ENCODE measurements at places on chromosomes 6 and 20. TPM values are rescaled to one million over a fixed set of nuclear protein-coding genes. Genes with fewer than 3 reads are reported as not detected.

GRCh38 chr6:169723991-169724493 is 258 bp downstream of the PHF10 start:
- no peak for DNase-seq

DNA sequence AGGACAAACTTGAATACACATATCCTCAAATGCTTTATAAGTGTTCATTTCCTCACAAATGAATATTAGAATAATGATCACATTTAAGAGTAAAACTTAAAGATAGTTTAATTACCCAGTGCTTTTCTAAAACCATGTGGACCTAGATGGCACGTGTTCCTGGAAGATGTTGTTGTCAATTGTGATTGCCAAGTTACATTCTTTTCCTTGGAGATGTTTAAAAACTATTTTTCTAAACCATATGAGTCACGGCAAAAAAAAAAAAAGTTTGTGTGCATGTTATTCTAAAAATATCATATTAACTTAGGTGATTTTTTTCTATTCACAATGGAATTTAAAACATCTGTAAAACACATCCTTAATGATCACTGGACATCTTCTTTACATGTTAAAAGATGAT is 51.1 kb downstream of the RCAN2 start:
- DNase-seq = no peak

DNA sequence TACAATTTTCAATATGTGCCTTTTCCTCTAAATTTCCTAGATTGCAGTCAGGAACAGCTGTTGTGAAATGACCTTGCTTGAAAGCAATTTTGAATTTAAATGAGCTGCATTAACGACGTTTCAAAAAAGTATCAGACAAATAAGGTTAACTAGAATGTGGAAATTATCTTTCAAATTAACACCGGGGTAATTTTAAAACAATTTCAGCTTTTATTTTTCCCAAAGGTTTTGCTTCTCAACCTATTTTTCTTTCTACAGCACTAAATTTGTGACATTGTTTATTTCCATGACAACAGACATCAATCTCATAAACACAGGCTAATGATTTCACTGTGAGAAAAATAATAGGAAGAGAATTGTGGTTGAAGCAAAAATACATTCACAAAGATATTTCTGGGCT is 38.5 kb downstream of the COL12A1 start:
- no peak for DNase-seq

GRCh38 chr6:161853657-161854056 is 579.8 kb upstream of the AGPAT4 start:
- DNase-seq = no peak

DNA sequence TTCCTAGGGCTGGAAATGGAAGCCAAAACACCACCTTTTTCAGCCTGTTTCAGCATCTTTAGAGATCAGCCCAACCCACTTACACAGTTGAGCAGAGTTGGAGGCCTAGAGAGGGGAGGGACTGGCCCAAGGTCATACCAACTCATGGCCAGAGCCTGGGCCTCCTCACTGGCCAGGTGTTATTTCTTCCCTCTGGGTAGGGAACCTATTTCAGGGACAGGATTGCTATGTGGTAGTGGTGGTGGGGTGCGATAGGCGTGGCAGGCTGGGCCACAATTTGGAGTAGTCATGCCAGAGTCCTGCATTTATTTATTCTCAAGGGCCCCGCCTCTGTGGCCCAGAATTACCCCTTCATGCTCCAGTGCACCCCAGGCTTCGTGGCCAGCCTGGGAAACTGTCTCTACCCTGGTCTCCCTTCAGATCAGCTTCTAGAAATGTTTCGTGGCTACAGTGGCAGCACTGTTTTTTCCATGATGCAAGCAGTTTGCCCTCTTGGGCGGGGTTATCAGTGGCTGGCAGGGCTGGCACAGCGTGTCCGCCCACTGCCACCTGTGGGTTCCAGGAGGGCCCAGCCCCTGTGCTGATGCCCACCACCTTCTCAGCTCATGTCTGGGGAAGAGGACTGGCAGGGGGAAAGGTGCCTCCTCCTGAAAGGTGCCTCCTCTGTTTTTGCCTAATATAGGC is 6.2 kb downstream of the VEGFA start:
- DNase-seq = no peak

GRCh38 chr20:905396-905961 is 10.7 kb downstream of the ANGPT4 start:
- DNase-seq = no peak

GRCh38 chr6:117399924-117400323 is 25.8 kb downstream of the ROS1 start:
- no peak for DNase-seq

- DNase-seq = no peak
Observed at GRCh38 chr20:45433316-45433715, 17.4 kb downstream of the PIGT start.

GRCh38 chr6:99612551-99613408 is 6.1 kb downstream of the PRDM13 start:
- no peak for DNase-seq

- DNase-seq = no peak
Observed at GRCh38 chr6:32738126-32738525, 3.1 kb upstream of the HLA-DQA2 start.

- no peak for DNase-seq
Observed at GRCh38 chr6:129740013-129740412, 30.0 kb upstream of the ARHGAP18 start.

DNA sequence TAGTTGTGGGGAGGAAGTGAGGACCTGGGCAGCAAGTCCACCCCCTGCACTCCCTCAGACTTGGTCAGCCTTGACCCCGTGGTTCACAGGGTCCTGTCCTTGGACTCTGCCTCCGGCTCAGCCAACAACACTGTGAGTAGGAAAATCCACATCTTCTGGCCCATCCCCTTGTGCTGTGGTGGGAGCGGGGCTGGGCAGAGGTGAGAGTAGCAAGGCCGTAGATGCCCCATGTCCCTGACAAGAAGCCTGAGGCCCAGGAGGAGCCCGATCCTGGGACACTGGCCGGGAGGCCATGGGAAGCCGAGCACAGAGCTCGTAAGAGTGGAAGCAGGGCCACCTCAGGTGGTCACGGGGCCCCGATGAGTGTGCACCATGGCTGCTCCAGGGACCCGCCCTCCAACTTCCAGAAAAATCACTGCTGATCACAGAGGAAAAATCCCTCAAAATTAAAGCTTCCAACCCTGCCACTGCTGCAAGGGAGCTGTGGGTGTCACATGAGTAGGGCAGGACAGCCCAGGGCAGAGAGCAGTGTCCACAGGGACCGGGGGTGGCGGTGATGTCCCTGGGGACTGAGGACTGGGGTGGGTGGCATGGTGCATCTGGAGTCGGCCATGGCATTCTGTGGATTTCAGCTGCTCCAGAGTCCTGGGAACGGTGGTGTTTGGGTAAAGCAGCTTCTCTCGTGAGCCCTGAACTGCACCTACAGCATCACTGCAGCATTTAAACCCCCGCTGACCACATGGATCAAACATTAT is 189.4 kb downstream of the DLL1 start:
- DNase-seq = no peak

DNA sequence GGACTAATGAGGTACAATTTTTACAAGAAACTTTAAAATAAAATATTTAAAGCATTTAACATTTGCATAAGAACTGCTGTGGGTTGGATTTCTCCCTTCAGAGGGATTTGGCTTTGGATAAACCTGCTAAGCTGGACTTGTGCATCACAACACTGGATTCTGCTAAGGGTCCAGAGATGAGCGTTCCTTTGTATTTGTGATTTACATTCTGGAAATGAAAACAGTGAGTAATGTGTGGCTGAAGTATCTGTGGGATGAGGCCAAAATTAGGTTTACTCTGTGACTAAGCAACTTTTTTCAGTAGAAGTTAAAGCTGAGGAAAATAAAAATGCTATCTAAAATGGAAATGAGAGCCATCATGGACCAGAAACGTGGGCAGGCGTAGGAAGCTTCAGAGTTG is 494.3 kb downstream of the EPM2A start:
- DNase-seq = no peak

- no peak for DNase-seq
Observed at GRCh38 chr6:121748376-121748775, 312.9 kb downstream of the GJA1 start.

- DNase-seq = no peak
Observed at GRCh38 chr6:109239160-109239559, 143.1 kb downstream of the CD164 start.

DNA sequence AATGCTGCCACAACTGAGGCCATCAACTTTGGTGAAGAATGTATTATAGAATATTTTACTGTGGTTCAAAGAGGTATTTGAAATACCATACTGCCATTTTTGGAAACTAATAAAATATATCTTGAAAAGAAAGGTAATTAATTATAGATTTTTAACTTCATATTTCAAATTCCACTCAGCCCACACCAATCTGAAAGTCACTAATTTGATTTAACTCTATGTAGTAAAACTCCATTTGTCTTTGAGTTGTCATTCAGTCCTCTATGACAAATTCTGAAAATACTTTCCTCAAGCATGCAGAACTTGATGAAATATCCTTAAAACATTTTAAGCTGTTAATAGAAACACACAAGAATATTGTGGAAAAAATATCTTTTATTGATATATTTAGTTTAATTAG is 1196.7 kb upstream of the CITED2 start:
- no peak for DNase-seq

- DNase-seq = no peak
Observed at GRCh38 chr20:48547664-48548063, 280.1 kb downstream of the PREX1 start.

- DNase-seq = peak; percentile 79
Observed at GRCh38 chr6:169340395-169340794, 86.7 kb upstream of the THBS2 start.

- no peak for DNase-seq
Observed at GRCh38 chr6:72414657-72415056, 207.2 kb upstream of the KCNQ5 start.

GRCh38 chr6:53233309-53233708 is 84.7 kb upstream of the GCM1 start:
- no peak for DNase-seq

DNA sequence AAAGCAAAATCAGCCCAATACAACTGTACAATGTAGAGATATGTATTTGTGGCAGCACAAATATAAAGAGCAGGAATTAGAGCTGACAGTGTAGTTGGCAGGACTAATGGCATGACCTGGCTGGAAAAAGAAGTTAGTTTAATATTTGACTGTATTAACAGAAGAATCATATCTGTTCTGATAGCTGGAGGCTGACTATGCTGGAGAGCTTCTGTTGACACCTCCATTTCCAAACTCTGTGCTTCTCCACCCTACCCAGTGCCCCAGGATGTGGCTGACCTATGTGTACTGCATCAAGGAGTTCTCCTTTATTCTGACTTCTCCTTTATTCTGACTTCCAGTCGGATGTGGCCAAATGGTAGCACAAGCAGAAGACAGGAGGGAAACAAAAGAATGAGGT is 299.3 kb downstream of the PKHD1 start:
- DNase-seq = no peak

- DNase-seq = no peak
Observed at GRCh38 chr6:98014442-98015201, 731.6 kb upstream of the MMS22L start.

DNA sequence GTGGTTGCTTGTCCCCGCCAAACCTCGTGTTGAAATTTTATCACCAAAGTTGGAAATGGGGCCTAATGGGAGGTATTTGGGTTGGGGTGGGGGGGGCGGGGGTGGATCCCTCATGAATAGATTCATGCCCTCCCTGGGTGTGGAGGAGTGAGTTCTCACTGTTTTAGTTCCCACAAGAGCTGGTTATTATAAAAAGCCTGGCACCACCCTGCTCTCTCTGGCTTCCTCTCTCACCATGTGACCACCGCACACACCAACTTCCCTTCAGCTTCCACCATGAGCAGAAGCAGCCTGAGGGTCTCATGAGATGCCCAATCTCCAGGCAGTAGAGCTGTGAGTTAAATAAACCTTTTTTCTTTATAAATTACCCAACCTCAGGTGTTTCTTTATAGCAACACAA is 111.3 kb downstream of the PRDM1 start:
- DNase-seq = no peak

GRCh38 chr20:63750807-63751470 is 11.4 kb downstream of the SLC2A4RG start:
- no peak for DNase-seq

GRCh38 chr20:33014336-33015113 is 7.0 kb downstream of the BPIFB2 start:
- no peak for DNase-seq

DNA sequence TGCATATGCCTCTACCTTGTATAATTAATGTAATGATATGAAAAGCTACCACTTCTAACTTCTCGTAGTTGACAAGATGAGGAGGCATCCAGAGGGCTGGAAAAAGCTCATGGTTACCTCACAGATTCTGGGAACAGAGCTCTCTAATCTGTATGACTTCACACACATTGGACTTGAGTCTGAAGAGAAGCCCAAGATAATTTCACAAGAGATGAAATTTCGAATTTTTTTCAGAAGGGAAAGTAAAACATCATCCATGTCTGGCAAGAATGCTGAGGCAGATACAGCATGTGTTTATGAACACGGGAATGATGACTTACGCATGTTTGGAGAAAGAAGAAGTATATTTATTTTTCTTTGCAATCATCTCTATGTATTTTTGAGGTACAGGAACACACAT is 141.8 kb upstream of the TENT5A start:
- DNase-seq = no peak

- no peak for DNase-seq
Observed at GRCh38 chr6:21899708-21900107, 306.2 kb downstream of the SOX4 start.

DNA sequence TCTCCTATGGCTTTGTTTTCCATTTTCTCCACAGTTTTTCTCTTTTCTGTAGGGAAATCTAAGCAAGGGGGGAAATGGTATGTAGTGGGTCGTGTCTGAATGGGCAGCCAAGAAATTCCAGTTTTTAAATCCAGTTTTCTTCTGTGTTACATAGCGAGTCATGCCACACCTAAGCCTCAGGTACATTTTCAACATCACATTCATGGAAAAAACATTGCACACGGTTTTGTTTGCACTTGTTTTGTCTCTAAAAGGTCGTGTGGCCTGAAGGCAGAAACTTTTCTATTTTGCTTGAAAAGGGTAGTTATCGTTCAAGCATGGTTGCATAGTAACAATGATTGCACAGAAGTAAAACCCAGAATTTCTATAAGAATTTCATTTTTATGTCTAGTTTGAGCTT is 70.5 kb downstream of the MOXD1 start:
- DNase-seq = no peak

DNA sequence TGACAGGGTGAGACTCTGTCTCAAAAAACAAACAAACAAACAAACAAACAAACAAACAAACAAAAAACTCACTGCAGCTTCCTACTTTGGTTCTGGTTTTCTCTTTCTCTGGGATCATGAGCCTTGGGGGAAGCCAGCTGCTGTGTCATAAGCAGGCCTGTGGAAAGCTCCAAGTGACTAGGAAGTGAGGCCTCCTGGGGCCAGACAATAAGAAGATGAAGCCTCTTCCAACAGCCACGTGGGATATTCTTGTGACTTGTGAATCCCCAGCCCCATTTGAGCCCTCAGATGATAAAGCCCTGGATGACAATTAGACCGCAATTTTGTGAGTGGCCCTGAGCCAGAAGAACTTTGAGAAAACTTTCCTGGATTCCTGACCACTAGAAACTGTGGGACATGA is 11.4 kb downstream of the HLA-A start:
- no peak for DNase-seq

CCN5 gene
- 488 TPM for total RNA-seq

TRIM15 gene
- total RNA-seq = not detected

SDC4 gene
- total RNA-seq = 67.3 TPM

VSX1 gene
- total RNA-seq = not detected

CLVS2 gene
- total RNA-seq = 0.33 TPM

NPEPL1 gene
- 44.2 TPM for total RNA-seq

OR2B6 gene
- not detected for total RNA-seq

OR12D3 gene
- total RNA-seq = not detected

GHRH gene
- total RNA-seq = not detected

POLR3F gene
- total RNA-seq = 9.1 TPM

MYMX gene
- total RNA-seq = not detected

SLC22A1 gene
- total RNA-seq = 0.52 TPM

OR10C1 gene
- total RNA-seq = not detected

SMIM29 gene
- 26.3 TPM for total RNA-seq
